ENCODE measurements at places on chromosomes 4 and X. TPM values are rescaled to one million over a fixed set of nuclear protein-coding genes. Genes with fewer than 3 reads are reported as not detected.

The SOWAHD gene
- total RNA-seq: 0.40 TPM

The SYTL5 gene
- total RNA-seq: not detected

The VCX3A gene
- 0.68 TPM for total RNA-seq

The HGFAC gene
- total RNA-seq: 1.3 TPM

The CTAG2 gene
- total RNA-seq: not detected

The TRAM1L1 gene
- 5.0 TPM for total RNA-seq

The MID1IP1 gene
- total RNA-seq: 52.9 TPM

The BEX1 gene
- 60.0 TPM for total RNA-seq

The USP17L12 gene
- not detected for total RNA-seq

The LCORL gene
- total RNA-seq: 29.0 TPM

The GPR82 gene
- not detected for total RNA-seq

The RBMX2 gene
- 27.7 TPM for total RNA-seq

The HAUS3 gene
- total RNA-seq: 26.9 TPM

DNA sequence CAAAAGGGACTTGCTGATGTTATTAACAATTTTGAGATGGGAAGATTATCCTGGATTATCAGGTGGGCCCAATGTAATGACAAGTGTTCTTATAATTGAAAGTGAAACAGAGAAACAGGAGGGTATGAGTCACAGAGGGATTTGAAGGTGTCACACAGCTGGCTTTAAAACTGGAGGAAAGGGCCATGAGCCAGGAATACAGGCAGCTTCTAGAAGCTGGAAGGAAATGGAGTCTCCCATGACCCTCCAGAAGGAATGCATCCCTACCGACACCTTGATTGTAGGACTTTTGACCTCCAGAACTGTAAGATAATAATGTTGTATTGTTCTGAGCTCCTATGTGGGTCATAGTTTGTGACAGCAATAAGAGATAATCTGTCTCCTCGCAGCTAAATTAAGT, 98.0 kb upstream of the STIM2 start:
- no peaks in the 10 kb centered on the region for H3K4me1 ChIP-seq
- H3K4me3 ChIP-seq: no peak overlapping the region
- H3K27ac ChIP-seq: no peak overlapping the region
- no peaks in the 10 kb centered on the region for H3K27me3 ChIP-seq

GRCh38 chr4:110231869-110232268, 33.5 kb upstream of the ELOVL6 start:
- no peaks in the 10 kb centered on the region for H3K36me3 ChIP-seq
- no peak for DNase-seq
- H3K4me1 ChIP-seq: no peaks in the 10 kb centered on the region
- H3K27me3 ChIP-seq: peaks cover 3% of the 10 kb centered on the region
- no peak overlapping the region for H3K27ac ChIP-seq

GRCh38 chr4:73998040-73999011, at the start of gene CXCL5:
CXCL5 (minus strand) TSS chr4:73998677; CDS start chr4:73998581, 96 bp downstream.
- H3K4me1 ChIP-seq: peaks cover 11% of the 10 kb centered on the region
- peaks cover 43% of the 10 kb centered on the region for H3K27me3 ChIP-seq
- DNase-seq: peak; percentile 26
- no peaks in the 10 kb centered on the region for H3K36me3 ChIP-seq

DNA sequence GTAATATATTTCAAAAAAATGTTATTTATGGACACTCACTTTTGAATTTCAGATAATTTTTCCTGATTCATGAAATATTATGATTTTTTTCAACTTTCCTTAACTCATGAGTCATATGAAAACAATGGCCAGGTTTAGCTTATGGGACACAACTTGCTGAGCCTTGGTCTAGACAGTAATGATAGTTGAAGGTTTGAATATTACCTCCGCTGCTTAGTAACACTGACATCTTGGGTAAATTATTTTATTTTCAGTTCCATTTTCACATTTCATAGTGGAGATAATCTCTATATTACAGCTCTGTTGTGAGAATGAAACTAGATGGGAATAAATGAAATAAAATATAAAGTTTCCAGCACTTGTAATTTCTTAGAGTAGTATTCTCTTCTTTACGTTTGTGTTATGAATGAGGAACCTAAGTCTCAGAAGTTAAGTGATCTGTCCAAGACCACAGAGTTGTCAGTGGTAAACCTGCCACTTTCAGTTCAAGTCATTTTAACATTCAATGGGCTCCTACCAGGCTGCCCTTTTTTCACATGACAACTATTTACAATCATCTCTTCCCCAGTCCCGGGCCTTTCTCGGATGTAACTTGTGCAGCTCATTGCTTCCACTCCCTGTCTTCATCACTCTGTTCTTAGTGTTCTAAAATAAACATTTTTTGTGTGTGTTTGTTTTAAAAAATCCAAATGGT, 46.8 kb upstream of the GC start:
- DNase-seq: no peak
- H3K4me3 ChIP-seq: no peak overlapping the region
- no peaks in the 10 kb centered on the region for H3K36me3 ChIP-seq
- no peaks in the 10 kb centered on the region for H3K4me1 ChIP-seq

- no peaks in the 10 kb centered on the region for H3K27me3 ChIP-seq
- no peak for DNase-seq
- H3K27ac ChIP-seq: no peak overlapping the region
- H3K4me3 ChIP-seq: no peak overlapping the region
- H3K36me3 ChIP-seq: no peaks in the 10 kb centered on the region
Observed at GRCh38 chr4:34664051-34664450, 1580.3 kb downstream of the ARAP2 start.

DNA sequence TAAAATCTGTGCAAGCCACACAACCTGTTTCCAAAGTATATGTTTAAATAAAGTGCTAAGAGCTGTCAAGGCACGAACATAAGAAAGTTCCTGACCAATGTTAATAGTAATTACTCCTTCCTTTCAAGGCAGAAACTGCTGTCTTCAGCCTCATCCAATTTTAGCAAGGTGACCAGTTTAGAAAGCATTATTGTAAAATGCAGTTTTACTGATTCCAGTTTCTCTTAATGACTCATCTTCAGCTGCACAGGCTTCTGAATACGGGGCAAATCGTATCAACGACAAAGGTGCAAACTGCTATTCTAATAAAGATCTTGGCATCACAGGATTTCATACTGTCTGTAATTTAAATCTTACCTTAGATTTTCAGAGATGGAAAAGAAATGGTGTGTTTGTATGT, 87.5 kb downstream of the PPP3CA start:
- no peaks in the 10 kb centered on the region for H3K36me3 ChIP-seq
- no peaks in the 10 kb centered on the region for H3K27me3 ChIP-seq
- H3K4me1 ChIP-seq: peaks cover 15% of the 10 kb centered on the region
- DNase-seq: no peak
- no peak overlapping the region for H3K27ac ChIP-seq

DNA sequence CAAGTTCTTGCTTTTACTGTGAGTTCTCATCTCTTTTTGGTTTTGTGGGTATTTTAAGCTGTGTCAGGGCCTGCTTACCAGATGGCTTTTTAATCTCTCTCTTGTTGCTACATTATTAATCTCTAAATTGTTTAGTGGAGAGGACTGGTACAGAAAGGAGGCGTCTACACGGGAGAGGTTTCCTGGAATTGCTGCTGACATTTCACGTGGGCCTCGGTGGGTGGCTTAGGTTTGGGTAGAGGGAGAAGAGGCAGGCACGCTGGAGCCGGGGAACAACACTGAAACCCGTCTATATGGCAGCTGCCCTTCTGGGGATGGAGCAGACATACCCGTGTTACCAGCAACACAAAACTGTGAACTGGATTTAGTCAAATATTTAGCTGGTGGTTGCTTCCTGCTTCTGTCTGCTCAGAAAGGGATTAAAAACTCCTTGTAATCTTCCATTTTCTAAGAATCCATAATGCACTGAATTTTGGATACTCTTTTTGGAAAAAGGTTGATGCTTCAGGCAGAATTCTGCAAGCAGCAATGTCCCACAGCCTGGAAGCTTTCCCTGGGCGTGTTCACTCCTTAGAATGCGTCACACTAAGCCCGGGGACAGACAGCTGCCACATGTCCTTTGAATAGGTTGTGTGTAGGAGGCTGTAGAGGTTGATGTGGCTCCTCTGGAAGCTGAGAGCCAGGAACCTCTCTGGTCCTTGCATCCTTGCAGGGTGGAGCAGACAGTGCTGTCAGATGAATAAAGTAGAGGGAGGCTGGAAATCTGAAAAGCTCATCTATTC, 199.8 kb upstream of the GATB start:
- no peaks in the 10 kb centered on the region for H3K36me3 ChIP-seq
- peaks cover 3% of the 10 kb centered on the region for H3K27me3 ChIP-seq
- no peak overlapping the region for H3K4me3 ChIP-seq
- no peak overlapping the region for H3K27ac ChIP-seq

- H3K36me3 ChIP-seq: peaks cover 2% of the 10 kb centered on the region
- no peaks in the 10 kb centered on the region for H3K4me1 ChIP-seq
- DNase-seq: no peak
Observed at GRCh38 chr4:38634047-38634759, 29.8 kb upstream of the KLF3 start.

DNA sequence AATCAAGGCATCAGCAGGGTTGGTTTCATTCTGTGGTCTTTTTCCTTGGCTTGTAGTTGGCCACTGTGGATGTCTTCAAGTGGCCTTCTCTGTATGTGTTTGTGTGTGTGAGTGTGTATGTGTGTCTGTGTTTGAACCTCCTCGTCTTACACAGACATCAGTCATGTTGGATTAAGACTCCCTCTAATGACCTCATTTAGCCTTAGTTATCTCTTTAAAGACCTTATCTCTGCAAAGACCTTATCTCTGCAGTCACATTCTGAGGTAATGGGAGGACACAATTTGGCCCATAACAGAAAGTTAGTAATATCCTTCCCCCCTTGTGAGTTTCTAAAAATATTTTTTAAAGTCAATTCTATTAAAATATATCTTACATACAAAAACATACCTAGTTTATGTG, 126.7 kb downstream of the EMCN start:
- no peaks in the 10 kb centered on the region for H3K4me1 ChIP-seq
- no peak overlapping the region for H3K4me3 ChIP-seq
- DNase-seq: no peak
- no peak overlapping the region for H3K27ac ChIP-seq
- H3K27me3 ChIP-seq: no peaks in the 10 kb centered on the region

GRCh38 chr4:140252742-140253555, 99.0 kb upstream of the MAML3 start:
- H3K4me1 ChIP-seq: peaks cover 67% of the 10 kb centered on the region
- H3K27me3 ChIP-seq: no peaks in the 10 kb centered on the region
- H3K36me3 ChIP-seq: no peaks in the 10 kb centered on the region
- H3K4me3 ChIP-seq: peak overlapping the region; percentile 50
- peak; percentile 87 for DNase-seq

DNA sequence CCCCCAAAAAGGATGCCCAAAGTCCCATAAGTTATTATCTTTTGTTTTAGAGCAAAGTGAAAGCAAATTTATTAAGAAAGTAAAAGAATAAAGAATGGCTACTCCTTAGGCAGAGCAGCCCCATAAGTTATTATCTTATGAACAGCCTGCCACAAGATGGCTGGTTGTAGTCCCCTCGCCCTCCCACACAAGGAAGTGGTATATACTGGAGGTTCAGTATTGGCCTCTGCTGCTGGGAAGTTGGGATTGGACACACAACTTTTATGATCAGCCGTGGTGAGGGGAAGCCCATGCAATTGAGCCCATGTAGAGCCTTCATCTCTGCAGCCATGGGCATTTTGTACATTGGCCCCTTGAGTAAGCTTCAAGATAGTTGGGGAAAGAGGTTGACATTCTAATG, 8.0 kb upstream of the SMIM10 start:
- no peaks in the 10 kb centered on the region for H3K27me3 ChIP-seq
- H3K36me3 ChIP-seq: no peaks in the 10 kb centered on the region
- no peak overlapping the region for H3K27ac ChIP-seq
- DNase-seq: no peak
- H3K4me1 ChIP-seq: no peaks in the 10 kb centered on the region

DNA sequence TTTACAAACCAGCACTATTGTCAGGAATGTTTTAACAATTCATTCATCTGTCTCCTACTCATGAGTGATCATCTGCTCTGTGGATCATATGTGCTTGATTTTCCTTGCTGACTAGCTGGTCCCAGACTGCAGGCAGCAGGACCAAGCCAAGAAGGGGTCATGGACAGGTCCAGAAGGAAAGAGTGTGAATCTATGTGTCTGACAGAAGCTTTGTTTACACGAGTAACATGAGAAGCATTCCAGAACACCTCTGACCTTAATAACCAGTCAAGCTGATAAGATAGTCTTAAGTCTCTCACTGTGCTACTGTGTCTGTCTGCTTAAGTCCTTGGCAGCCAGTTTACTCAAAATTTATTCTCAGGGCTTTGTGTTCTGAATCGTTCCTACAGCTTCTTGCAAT, 39.0 kb downstream of the GUCY1A1 start:
- H3K27ac ChIP-seq: no peak overlapping the region
- no peak overlapping the region for H3K4me3 ChIP-seq
- H3K36me3 ChIP-seq: no peaks in the 10 kb centered on the region

DNA sequence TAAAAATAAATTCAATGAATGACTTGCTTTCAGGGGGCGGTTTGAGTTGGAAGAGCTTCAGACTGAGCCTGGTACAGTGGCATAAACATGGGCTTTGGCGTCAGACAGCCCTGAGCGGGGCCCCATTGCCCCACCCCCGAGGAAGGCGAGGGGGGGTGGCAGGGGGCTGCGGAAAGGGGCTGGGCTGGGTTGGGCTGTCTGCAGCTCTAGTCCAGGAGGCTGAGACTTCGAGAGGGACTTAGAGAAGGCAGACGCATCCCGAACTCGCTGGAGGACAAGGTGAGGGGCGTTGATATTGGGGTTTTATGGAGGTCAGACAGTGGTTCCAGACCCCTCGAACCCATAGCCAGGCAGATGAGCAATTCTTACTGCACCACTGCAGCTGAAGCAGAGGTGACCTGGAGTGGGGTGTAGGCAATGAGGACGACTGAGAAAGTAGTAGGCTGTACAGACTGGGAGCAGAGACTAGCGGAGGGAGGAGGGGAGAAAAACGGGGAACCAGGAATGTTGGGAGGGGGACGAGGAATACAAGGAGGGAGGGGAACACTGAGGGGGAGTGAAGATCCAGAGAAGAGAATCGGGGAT, at the start of gene MAGED2:
MAGED2 (plus strand) TSS at position 222 of the 585 bp plus-strand sequence. CDS start 1,587 bp downstream, outside the sequence.
- H3K4me1 ChIP-seq: peaks cover 21% of the 10 kb centered on the region
- H3K36me3 ChIP-seq: peaks cover 20% of the 10 kb centered on the region
- peaks cover 6% of the 10 kb centered on the region for H3K27me3 ChIP-seq
- DNase-seq: no peak

DNA sequence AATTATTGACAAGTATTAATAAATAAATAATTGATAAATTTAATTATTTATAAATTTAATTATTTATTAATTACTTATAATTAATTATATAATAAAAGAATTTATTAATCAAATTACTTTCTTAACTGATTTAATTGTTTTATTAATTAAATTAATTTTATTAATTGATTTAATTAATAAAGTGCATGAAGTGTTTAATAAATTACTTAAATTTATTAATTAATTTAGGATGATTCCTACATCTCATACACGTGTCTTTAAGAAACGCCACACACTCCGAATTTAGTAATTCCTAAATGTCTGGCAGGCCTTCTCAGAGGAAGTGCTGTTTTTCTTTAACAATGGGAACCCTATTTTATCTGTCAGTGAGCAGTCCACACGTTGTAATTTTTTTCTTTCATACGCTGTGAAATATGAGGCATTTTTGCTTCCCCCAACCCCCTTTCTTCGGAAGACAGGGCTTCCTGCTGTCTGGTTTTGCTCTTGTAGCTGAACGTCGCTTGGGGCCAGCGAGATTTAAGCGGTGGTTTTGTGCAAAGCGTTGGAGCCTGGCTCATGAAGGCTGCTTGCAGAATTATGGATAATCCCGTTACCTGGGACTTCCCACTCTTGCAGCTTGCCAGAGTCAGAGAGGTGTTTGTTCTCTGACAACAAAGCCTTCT, 46.8 kb downstream of the CRLF2 start:
- no peaks in the 10 kb centered on the region for H3K36me3 ChIP-seq
- H3K4me1 ChIP-seq: peaks cover 14% of the 10 kb centered on the region
- DNase-seq: no peak
- H3K27ac ChIP-seq: no peak overlapping the region

- H3K36me3 ChIP-seq: no peaks in the 10 kb centered on the region
- no peak for DNase-seq
- H3K4me3 ChIP-seq: no peak overlapping the region
- H3K4me1 ChIP-seq: no peaks in the 10 kb centered on the region
Observed at GRCh38 chr4:189088780-189089179, 851.9 kb upstream of the FRG1 start.
